ENCODE measurements at places on chromosomes 7 and 10. TPM values are rescaled to one million over a fixed set of nuclear protein-coding genes. Genes with fewer than 3 reads are reported as not detected.

NPY4R2 gene
- not detected for total RNA-seq

EMX2 gene
- not detected for total RNA-seq

HOXA5 gene
- 13.8 TPM for total RNA-seq

FAM237B gene
- not detected for total RNA-seq

TSPAN15 gene
- 65.7 TPM for total RNA-seq

HTR5A gene
- total RNA-seq, result not detected
